ENCODE measurements at places on chromosomes 11 and 22. TPM values are rescaled to one million over a fixed set of nuclear protein-coding genes. Genes with fewer than 3 reads are reported as not detected.

DNA sequence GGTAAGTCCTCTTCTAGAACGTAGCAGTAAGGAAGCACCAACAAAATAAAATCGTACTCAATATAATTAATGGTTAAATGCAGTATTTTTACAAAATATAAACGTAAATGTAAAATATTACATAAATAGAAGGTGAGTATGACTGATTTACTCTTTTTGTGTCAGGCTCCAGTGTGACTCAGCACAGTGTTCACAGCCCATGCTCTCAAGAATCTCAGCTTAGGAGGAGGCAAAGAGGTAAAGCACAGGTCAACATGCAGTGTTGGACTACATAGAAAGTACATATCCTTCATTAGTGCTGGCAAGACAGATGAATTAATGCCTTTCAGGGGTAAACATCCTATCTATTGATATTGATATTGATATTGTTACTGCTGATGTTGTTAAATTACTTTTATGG lies 2050.6 kb upstream of the RAG2 start:
- DNase-seq, result no peak

- no peak for DNase-seq
Measured at GRCh38 chr11:102239911-102240310, 77.4 kb upstream of the BIRC3 start.

GRCh38 chr11:97815667-97816066 lies 1205.1 kb upstream of the CNTN5 start:
- no peak for DNase-seq

NRXN2 gene
- polyA plus RNA-seq, result 0.03 TPM

CTSW gene
- 0.09 TPM for polyA plus RNA-seq

MMP10 gene
- polyA plus RNA-seq, result 0.03 TPM

KCNQ1OT1 gene
- polyA plus RNA-seq, result 1.3 TPM
